Naive thymus-derived CD4-positive, alpha-beta T cell (primary cell): ENCODE measurements at places on chromosomes 12 and 14. TPM values are rescaled to one million over a fixed set of nuclear protein-coding genes. Genes with fewer than 3 reads are reported as not detected.

GRCh38 chr12:110370732-110371231 lies 32.7 kb downstream of the ANAPC7 start:
- no peak for DNase-seq

Gene RERGL
- total RNA-seq = not detected

Gene SSTR1
- not detected for total RNA-seq

Gene INSM2
- total RNA-seq = not detected

DNA sequence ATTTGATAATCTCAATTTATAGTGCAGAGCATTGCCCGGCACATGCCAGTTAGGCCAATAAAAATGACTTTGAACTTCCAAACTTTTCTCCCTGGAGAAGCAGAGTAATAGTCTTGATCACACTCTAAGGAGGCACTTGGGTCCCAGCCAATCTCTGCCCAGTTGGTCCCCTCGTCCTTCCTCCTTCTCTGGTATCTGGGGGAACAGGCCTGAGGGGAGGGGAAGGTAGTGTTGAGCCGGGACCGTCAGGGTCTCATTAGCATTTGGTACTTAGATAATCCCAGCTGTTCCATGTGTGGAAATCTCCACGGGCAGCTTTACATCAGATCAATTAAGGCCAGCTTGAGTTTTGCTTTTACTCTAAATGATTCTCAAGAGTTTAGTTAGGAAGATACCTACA lies 70.1 kb downstream of the ZNF641 start:
- no peak for DNase-seq

DNA sequence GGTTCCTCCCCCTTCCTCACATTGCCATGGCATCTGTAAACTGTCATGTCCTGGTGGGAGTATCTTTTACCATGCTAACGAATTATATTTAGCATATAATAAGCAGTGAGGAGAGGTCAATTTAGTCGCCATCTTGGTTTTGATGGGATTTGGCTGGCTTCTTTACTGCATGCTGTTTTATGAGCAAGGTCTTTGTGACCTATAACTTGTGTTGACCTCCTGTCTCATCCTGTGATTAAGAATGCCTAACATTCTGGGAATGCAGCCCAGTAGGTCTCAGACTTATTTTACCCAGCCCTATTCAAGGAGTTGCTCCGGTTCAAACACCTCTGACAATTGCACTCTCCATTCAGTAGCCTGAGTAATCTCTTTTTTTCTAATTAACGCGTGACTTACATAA lies 2.1 kb upstream of the EIF4B start:
- DNase-seq = no peak

DNA sequence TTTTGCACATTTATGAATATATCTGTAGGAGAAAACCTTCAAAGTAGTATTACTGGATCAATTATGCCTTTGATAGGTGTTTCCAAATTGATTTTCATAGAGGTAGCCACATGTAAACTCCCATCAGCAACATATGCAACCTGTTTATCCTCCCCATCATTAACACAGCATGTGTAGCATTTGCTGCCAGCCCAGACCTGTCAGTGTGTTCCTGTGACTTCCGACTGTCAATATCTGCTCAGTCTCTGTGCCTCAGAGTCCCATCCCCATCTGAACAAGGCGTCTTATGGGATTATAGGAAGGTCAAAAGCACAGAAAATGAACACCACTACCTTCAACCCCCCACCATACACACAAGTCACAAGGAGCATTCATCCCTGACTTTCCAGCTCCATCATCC lies 9.5 kb upstream of the CAPRIN2 start:
- DNase-seq = no peak

- no peak for DNase-seq
Observed at GRCh38 chr12:23887055-23887835, 62.2 kb downstream of the SOX5 start.

DNA sequence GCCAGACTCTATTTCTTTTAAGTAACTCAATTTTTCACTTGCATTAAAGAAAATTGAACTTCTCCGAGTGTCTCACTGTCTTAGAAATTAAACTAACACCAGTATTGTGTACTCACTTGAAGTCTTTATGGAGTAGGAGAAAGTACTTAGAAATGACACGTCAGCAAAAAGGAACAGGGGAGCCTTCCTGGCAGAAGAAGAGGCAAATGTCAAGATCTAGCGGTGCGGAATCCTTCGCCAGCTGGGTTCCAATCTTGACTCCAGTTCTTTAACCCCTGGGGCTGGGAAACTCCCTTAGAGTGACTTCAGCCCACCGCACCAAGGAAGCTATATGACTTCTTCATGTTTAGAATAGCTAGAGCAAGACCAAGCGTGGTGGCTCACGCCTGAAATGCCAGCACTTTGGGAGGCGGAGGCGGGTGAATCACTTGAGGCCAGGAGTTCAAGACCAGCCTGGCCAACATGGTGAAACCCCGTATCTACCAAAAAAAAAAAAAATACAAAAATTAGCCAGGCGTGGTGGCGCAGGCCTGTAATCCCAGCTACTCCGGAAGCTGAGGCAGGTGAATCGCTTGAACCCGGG lies 34.4 kb downstream of the WBP11 start:
- no peak for DNase-seq

Gene HOXC11
- not detected in 2 replicates for total RNA-seq

DNA sequence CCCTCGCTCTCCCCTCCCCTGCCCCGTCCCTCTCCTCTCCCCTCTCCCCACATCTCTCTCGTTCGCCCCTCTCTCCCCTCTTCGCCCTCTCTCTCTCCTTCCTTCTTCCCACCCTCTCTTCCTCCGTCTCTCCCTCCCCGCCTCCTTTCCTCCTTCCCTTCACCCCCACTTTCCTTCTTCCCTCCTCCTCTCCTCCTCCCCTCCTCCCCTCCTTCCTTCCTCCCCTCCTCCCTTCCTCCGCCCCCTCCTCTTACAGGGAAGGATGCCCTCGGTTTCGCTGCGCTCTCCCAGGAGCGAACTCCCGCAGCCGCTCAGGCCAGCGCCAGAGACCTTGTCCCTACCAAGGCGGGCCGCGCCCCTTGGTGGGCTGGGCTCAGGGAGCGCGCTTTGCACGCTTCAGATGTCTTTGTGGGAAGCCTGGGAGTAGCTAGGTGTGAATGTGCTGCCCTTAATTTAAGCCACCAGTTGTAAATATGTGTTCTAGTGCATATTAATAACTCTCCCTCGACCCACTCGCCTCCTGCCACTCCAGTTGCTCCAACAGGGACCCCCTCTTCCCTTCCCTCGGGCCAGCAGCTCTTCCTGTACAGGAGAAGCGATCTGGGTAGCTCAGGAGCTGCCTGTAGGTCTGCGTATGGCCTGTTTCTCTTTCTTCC lies 13.3 kb upstream of the MAP3K9 start:
- DNase-seq = no peak

Gene KRT82
- not detected for total RNA-seq

DNA sequence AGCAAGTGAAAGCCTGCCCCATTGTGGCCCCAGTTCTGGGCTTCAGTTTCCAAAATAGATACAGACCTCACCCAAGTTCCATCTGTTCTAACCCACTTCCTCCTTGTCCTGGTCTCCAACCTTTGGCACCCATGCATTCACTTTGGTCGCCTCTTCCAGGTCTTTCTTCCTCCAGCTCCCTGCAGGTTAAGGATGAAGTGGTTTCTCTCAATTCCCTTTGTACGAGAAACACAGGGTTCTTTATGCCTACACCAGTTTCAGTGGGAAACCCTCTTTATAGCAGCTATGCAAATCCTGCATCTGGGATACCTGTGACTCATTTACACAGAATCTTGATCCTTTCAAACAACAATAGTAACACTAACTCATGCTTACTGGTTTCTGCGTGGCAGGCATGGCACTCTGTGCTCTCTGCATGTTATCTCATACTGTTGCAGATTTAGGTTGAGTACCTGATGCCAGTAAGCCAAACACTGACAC lies 110.6 kb upstream of the AMIGO2 start:
- DNase-seq = no peak

DNA sequence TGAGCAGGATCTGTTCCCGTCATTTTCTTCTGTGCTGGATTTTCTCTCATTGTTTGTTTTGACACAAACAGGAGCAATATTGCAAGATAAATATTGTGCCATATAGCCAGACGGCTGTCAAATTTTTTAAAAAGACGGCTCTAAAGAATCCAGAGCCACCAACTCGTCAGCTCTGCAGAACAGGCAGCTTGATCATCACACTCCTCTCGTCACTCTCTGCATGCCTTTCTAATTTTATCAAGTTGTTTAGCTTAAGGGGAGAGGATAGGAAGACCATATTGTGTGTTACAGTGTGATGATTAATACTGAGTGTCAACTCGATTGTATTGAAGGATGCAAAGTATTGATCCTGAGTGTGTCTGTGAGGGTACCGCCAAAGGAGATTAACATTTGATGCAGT lies 562.8 kb downstream of the GALC start:
- DNase-seq = no peak

GRCh38 chr14:39431416-39432178 lies 636 bp downstream of the FBXO33 start:
- peak; percentile 55 for DNase-seq

Gene CAPZA3
- not detected for total RNA-seq

Gene DEPDC4
- 0.84 TPM for total RNA-seq
